Pancreas (tissue), 10 donors: ENCODE measurements at places on chromosomes 5 and 9. TPM values are rescaled to one million over a fixed set of nuclear protein-coding genes. Genes with fewer than 3 reads are reported as not detected.
A peak's percentile ranks its signal among the peaks of the same experiment; 100 is the strongest.

Gene RNF208
- 3.4 TPM for total RNA-seq

Gene CA9
- 6.6 TPM for total RNA-seq

Gene HTR1A
- total RNA-seq: not detected

Gene FST
- total RNA-seq: 0.67 TPM

Gene RLN2
- 0.26 TPM for total RNA-seq

Gene PDE8B
- total RNA-seq: 6.9 TPM

Gene PCDHGB6
- total RNA-seq: 3.2 TPM

DNA sequence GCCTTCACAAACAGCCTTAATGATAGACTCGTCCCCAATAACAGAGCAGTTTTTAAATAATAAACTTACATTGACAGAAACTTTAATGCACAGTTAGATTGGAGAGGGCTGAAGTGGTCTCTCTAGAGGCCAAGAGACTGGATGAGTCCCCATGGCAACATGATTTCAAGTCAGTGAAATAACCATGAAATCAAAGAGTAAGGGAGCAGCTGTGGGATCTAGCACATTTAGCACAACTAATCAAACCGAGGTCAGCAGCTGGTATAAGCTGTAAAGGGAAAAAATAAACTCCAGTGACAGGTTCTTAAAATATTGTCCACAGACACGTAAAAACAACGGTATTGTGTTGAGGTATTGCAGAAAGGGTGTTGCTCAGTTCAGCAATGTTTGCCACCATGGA lies 916.6 kb downstream of the DNAH5 start:
- no peaks in the 10 kb centered on the region for H3K27me3 ChIP-seq
- no peaks in the 10 kb centered on the region for H3K4me1 ChIP-seq
- no peak overlapping the region for H3K27ac ChIP-seq
- DNase-seq: no peak
- no peaks in the 10 kb centered on the region for H3K36me3 ChIP-seq

DNA sequence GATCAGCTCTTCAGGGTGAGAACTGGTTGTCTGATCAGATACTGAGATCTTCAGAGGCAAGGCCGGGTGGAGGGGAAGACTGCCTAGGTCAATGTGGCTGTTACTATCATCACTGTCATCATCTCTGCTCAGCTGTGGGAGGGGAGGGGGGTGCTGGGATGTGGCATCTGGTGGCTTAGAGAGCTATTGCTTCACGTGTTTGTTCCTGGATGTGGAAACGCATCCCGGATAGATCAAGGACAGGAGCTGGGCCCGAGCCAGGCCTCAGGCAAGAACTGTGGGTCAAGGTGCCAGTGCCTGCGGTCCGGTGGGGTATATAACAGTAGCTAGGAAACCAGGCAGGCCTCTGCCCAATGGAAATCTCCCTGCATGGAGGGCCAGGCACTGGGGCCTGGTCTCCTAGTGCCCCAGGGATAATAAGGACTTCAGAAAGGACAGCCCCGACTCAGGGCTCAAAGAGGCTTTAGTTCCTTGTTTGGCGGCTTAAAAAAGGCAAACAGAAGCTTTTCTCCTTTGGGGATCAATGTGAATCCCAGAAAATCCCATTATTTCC lies 30.3 kb upstream of the TIFAB start:
- H3K4me3 ChIP-seq: no peak overlapping the region
- no peak for DNase-seq
- H3K27ac ChIP-seq: no peak overlapping the region

GRCh38 chr5:168793841-168794837 lies 215.0 kb upstream of the PANK3 start:
- no peak overlapping the region for H3K27ac ChIP-seq
- H3K27me3 ChIP-seq: no peaks in the 10 kb centered on the region
- no peaks in the 10 kb centered on the region for H3K36me3 ChIP-seq
- H3K4me1 ChIP-seq: no peaks in the 10 kb centered on the region

DNA sequence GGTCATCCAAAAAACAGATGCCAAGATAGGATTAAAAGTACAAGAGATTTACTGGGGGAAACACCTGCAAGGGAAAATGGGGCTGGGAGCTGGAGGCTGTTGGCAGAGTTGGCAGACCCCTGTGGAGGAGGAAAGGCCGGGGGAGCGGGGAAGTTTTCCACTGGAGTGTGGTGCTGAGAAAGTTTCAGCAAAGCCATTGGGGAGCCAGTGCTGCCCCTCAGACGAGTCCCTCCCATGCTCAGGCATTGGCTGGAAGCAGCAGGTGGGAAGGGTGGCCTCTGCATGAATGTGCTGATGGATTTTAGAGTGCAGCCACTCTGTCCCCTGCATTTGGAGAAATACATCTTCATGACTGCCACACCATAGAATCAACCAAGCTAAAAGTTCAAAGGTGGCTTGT lies 52.8 kb downstream of the TTC1 start:
- DNase-seq: no peak
- H3K36me3 ChIP-seq: no peaks in the 10 kb centered on the region
- H3K27ac ChIP-seq: no peak overlapping the region
- H3K27me3 ChIP-seq: no peaks in the 10 kb centered on the region

- no peak overlapping the region for H3K27ac ChIP-seq
- H3K27me3 ChIP-seq: no peaks in the 10 kb centered on the region
- no peaks in the 10 kb centered on the region for H3K4me1 ChIP-seq
- no peak overlapping the region for H3K4me3 ChIP-seq
Measured at GRCh38 chr5:123120197-123120596, 31.2 kb downstream of the PRDM6 start.

DNA sequence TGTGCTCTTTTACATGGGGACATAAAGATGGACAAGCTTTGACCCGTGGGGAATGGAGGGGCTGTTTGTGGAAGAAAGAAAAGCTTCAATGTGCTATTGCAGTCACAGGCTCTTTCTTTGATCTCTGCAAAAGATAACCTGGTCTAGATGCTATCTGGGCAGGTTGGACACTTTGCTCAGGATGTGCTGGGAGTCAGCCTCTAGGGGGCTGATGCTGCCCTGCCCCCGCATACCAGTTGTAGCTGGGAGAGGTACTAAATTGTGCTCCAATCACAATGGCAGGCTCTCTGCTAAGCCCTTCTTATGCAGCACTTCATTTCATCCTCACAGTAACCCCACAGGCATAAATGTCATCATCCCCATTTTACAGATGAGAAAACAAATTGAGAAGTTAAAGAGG lies 67.2 kb downstream of the PSD2 start:
- no peaks in the 10 kb centered on the region for H3K27me3 ChIP-seq
- H3K36me3 ChIP-seq: no peaks in the 10 kb centered on the region
- no peaks in the 10 kb centered on the region for H3K4me1 ChIP-seq
- H3K4me3 ChIP-seq: no peak overlapping the region
- H3K27ac ChIP-seq: no peak overlapping the region
- no peak for DNase-seq

- no peak overlapping the region for H3K4me3 ChIP-seq
- no peaks in the 10 kb centered on the region for H3K4me1 ChIP-seq
- H3K27ac ChIP-seq: no peak overlapping the region
- no peaks in the 10 kb centered on the region for H3K36me3 ChIP-seq
Measured at GRCh38 chr5:171395042-171395441, 7.4 kb downstream of the NPM1 start.

DNA sequence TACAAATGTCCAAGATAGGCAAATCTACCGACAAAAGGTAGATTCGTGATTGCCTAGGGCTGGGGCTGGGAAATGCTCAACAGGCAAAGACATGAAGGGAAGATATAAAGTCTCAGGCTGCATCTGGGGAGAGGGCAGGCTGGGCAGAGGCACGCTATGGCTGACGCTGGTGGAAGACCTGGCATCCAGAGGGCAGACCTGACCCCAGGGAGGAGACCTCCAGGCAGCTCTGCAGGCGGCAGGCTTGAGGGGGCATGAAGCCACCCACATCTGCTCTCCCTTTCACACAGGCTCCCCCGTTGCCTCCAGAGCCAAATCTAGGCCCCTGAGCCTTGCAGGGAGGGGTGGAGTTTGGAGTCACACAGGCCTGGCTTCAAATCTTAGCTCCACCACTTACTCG lies 145.5 kb downstream of the PAX5 start:
- no peaks in the 10 kb centered on the region for H3K27me3 ChIP-seq
- H3K4me3 ChIP-seq: no peak overlapping the region
- no peaks in the 10 kb centered on the region for H3K36me3 ChIP-seq
- H3K4me1 ChIP-seq: no peaks in the 10 kb centered on the region

DNA sequence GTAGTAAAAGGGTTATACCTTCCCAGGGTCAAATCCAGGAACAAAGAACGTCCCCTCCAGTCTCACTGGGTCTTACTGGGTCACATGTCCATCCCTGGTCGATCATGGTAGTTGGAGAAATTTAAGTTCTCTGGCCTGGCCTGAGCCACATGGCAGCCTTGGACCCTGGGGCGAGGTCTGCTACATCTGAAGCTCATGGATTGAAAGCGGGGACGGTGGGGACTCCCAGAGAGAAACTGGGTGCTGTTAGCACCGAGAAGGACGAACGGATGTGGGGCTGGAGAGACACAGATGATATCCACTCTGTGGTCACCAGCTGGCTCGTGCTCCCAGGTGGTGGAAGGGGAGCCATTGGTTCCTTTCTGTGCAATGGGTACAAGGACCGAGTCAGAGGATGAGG lies 46.9 kb downstream of the TSPAN17 start:
- H3K4me1 ChIP-seq: no peaks in the 10 kb centered on the region
- H3K27ac ChIP-seq: no peak overlapping the region
- no peaks in the 10 kb centered on the region for H3K36me3 ChIP-seq
- H3K4me3 ChIP-seq: no peak overlapping the region
- no peaks in the 10 kb centered on the region for H3K27me3 ChIP-seq
- DNase-seq: no peak

GRCh38 chr5:150122158-150122510 lies 33.5 kb downstream of the PDGFRB start:
- no peaks in the 10 kb centered on the region for H3K36me3 ChIP-seq
- H3K4me3 ChIP-seq: no peak overlapping the region
- no peaks in the 10 kb centered on the region for H3K27me3 ChIP-seq
- no peaks in the 10 kb centered on the region for H3K4me1 ChIP-seq

DNA sequence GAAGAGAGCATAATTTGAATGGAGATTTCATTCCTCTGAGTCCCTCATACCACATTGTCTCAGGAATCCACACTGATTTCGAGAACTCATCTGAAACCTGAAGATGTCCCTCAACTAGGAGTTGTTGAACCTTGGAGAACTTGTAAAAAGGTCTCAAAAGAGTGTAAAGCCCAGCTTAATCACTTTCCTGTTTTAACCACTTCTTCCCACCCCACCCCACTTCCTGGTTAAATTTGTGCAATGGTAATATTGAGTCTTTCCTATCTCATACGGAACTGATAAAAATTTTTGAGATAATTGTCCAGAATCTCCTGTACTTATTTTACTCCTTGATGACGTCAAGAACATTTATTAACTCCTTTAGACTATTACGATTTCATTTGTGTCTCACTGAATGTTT lies 240.7 kb downstream of the ARRDC3 start:
- DNase-seq: no peak
- H3K4me1 ChIP-seq: peaks cover 31% of the 10 kb centered on the region
- H3K4me3 ChIP-seq: no peak overlapping the region
- H3K36me3 ChIP-seq: no peaks in the 10 kb centered on the region
- no peaks in the 10 kb centered on the region for H3K27me3 ChIP-seq
- H3K27ac ChIP-seq: no peak overlapping the region

- no peak overlapping the region for H3K4me3 ChIP-seq
- no peak for DNase-seq
- H3K36me3 ChIP-seq: no peaks in the 10 kb centered on the region
- no peaks in the 10 kb centered on the region for H3K4me1 ChIP-seq
Measured at GRCh38 chr5:87276655-87277054, 9.0 kb downstream of the RASA1 start.

- H3K27ac ChIP-seq: peak overlapping the region; percentile 70
- peaks cover 3% of the 10 kb centered on the region for H3K4me1 ChIP-seq
- H3K36me3 ChIP-seq: no peaks in the 10 kb centered on the region
- H3K27me3 ChIP-seq: no peaks in the 10 kb centered on the region
Measured at GRCh38 chr9:6080154-6080716, 64.8 kb upstream of the RANBP6 start.

DNA sequence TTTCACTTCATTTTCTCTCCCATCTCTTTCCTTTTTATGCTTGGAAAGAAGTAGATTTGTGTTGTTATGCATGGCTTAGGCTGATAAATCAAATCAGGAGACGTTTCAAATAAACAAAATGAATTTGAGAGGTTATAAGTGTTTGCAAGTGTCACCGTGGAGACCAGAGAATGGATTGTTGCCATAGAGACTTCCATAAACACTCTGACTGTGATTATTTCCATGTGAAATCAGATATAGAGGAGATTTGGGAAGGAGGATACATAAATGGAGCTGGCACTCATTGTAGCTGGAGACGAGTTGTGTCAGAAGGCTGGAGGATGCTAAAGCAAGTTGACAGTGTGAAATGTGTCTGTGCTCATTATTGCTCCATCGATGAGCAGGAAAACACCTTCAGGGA lies 84.2 kb upstream of the PCSK1 start:
- H3K36me3 ChIP-seq: no peaks in the 10 kb centered on the region
- no peak for DNase-seq
- H3K27me3 ChIP-seq: no peaks in the 10 kb centered on the region
- no peaks in the 10 kb centered on the region for H3K4me1 ChIP-seq
- H3K4me3 ChIP-seq: no peak overlapping the region

DNA sequence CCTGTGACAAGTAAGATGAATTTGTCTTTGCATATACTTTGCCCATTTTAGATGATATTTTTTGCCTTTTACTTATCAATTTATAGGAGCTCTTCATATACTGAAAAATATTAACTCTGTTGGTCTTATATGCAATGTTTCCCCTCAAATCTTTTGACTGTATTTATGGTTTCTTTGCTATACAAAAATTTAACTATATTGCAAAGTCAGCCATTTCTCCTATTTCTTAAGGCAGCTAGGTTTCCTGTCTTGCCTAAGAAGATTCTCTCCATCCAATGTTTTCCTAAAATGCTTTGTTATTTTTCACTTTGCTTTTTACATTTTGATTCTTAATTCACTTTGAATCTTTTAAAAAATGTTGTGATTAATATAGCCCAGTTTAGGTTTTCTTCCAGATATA lies 273.1 kb downstream of the NSG2 start:
- H3K27ac ChIP-seq: no peak overlapping the region
- no peaks in the 10 kb centered on the region for H3K27me3 ChIP-seq
- DNase-seq: no peak
- no peak overlapping the region for H3K4me3 ChIP-seq
- no peaks in the 10 kb centered on the region for H3K36me3 ChIP-seq
- H3K4me1 ChIP-seq: no peaks in the 10 kb centered on the region

- no peak overlapping the region for H3K27ac ChIP-seq
- H3K27me3 ChIP-seq: no peaks in the 10 kb centered on the region
- no peak overlapping the region for H3K4me3 ChIP-seq
- no peaks in the 10 kb centered on the region for H3K4me1 ChIP-seq
Measured at GRCh38 chr5:113505181-113505580, 8.3 kb upstream of the YTHDC2 start.
